Stimulated activated CD8-positive, alpha-beta memory T cell treated with anti-CD3 and anti-CD28 coated beads, Interleukin-15, amount 100 ng/mL, for 24 hours (primary cell): ENCODE measurements at places on chromosomes 3 and 15.
A peak's percentile ranks its signal among the peaks of the same experiment; 100 is the strongest.

DNA sequence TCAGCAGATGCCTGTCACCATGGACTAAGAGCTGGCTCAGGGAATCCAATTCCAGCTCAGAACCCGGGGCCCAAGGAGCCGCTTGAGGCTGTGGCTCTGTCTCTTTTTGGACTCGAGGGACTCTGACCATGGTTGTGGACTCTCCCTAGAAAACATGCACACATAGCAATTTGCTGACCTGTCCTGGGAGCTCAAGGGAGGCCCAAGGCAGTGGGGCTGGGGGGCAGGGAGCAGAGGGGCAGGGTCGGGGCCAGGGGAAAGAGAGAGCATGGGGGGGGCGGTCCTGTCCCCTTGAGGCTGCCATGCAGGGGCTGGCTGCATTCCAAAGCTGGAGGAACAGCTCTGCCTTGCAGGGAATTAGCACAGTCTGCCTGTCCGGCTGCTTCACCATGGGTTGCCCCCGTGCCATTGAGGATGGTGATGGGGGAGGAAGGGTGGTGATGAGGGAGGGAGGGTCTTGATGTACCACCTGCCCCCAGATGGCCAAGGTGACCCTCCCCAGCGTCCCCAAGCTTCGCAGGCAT lies 190.1 kb downstream of the GOLGA6L6 start:
- DNase-seq, result no peak

GRCh38 chr15:60589728-60590127 lies 110.8 kb upstream of the ICE2 start:
- DNase-seq, result no peak

DNA sequence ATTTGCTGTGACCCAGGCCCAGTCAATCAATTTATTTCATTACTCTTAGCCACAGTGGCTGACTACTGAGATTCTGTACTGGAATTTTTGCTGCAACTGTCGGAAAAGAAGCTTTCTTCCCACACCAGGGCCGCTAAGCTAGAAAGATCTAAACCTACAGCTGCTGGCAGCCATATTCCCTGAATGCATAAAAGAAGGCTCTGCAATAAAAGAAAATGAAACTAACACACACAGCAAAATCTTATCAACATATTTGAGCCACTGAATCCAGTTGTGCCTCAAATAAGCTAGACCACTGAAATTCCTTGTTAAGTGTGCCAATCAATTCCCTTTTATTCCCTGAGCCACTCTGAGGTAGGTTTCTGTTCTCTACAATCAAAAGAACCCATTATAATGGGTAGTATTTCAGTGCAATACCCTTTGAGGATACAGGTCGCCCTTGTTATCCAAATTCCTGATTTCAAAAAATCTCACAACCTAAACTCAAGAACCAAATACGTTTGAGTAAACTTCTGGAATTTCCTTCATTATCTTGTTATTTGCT lies 60.3 kb downstream of the MYO9A start:
- no peak for DNase-seq

DNA sequence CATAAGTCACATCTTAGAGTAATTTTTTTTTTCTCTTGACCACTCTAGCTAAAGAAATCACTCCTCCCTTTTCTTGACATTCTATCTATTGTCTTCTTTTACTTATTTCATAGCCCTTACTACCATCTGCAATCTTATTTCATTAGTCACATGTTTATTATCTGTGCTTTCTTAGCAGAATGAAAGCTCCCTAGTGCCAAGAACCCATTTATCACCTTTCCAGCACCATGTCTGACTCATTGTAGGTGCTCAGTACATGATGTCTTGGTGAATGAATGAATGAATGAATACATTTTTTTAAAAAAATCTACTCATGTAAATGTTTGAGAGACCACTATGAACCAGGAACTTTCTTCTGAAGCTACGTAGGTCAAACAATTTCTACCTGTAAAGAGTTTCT lies 157.2 kb downstream of the CADPS start:
- DNase-seq, result no peak

DNA sequence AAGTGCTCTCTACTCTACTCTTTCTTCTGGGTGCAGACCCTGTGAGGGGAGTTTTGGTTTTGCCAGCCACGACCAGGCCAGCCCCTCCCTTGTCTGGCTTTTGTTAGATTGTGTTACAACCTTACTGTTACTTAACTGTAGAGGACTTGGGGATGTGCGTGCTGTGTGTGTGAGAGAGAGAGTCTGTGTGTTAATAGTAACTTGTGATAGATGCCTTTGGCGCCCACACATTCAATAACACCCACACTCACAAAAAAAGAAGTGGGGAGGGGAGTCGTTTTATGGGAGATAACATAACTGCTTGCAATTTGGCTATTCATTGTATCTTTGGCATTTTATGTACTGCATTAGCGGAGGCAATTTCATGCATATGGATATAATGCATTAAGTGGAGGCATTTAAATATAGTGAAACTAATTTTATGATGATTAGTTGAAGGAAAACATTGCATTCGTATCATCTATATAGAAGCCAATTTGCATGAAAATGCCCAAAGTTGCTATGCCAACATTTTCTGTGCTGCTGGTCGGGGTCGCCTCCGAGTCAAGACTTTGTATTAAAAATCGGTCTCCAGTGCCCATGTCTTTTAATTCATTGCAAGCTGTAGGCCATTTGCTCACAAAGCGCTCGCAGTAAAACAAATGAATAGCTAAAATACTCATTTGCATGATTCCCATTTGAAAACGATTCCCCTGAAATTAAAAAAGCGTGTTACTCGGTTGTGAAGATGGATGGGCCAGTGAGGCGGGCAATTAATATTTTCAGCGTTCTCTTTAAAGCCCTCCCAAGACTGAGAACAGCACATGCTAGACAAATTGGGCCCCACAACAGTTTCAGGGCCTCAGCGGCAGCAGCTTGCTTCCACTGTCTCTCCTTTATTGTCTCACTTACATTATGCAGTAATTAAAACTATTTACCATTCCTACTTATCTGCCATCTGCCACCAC lies 158.5 kb upstream of the SMAD3 start:
- no peak for DNase-seq

GRCh38 chr3:180678231-180678630 lies 1.1 kb downstream of the CCDC39 start:
- DNase-seq, result no peak

- DNase-seq, result no peak
Measured at GRCh38 chr3:135197246-135197645, 402.2 kb downstream of the EPHB1 start.

DNA sequence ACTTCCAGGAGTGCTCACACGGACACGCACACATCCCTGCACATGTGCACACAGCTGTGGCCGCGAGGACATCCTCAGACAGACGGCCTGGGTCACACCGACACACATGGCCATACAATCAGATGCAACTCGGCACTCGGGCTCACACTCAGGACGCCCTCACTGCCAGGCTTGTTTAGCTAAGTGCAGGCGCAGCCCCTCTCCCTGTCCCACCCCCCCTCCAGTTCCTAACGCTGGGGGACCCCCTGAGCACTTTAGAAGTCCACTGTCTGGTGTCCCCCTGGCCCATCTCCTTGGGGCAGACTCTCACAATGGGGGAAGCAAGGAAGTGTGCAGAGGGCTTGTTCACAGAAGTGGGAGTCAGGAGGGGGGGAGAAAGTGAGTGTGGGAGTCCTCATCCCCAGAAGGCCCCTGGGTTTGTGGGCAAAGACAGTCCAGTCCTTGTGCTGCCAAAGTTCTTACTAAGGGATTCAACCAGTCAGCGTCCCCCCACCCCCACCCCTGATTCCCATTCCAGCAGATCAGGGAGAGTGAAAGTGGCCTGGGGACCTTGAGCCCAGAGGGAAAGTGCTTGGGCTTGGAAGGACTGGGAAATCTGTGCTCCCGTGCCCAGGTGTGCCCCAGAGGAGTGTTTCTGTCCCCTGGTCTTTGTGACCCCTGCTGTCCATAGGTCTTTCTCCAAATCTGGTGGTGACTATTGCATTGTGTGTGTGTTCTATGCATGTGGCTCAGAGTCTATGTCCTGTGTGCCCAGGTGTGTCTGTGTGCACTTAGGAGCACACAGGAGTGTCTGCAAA lies 767 bp upstream of the GATA2 start:
- no peak for DNase-seq

DNA sequence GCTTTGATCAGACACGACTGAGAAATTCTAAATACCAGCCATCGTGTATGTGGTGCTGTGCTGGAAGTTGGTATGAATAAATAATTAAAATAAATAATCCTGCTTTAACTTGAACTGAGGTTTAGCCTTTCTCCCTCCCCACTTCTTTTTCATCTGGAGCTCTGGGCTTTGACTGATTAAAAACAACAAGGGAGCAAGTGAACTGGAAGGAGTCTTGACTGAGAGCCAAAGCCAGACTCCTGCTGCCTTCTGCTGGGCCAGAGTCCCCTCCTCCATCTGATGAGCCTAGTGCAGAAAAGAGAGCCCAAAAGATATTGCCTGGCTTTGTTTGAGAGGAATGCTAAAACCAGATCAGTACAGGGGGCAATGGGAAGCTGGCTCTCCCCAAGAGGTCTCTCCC lies 96.0 kb downstream of the CCNL1 start:
- no peak for DNase-seq

- DNase-seq, result no peak
Measured at GRCh38 chr3:16551342-16551976, 38.0 kb upstream of the RFTN1 start.

DNA sequence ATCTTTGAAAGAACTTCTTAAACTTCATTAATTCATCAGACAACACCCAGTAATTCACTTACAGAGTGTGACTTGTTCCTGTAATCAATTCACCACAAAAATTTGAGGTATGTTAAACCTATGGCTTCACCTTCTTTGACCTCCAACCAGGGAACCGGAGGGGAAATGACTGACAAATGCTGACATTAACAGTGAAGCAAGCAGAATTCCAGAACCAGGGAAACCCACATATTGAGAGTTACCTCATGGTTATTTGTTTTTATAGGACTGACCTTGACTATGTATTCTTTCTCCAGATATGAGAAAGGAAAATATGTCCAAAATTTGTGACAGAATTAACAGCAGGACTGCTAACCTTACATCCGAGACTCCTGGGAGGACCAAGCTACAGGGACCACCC lies 2.7 kb downstream of the P3H2 start:
- no peak for DNase-seq

GRCh38 chr15:40633178-40633577 lies 39.1 kb downstream of the KNL1 start:
- DNase-seq, result no peak

- DNase-seq, result no peak
Measured at GRCh38 chr15:65287520-65287855, 805 bp upstream of the PARP16 start.

- no peak for DNase-seq
Measured at GRCh38 chr3:129521611-129522010, 6.8 kb upstream of the RHO start.

- no peak for DNase-seq
Measured at GRCh38 chr3:61110576-61110975, 140.7 kb downstream of the FHIT start.

- no peak for DNase-seq
Measured at GRCh38 chr3:152610622-152611021, 224.3 kb upstream of the P2RY1 start.

DNA sequence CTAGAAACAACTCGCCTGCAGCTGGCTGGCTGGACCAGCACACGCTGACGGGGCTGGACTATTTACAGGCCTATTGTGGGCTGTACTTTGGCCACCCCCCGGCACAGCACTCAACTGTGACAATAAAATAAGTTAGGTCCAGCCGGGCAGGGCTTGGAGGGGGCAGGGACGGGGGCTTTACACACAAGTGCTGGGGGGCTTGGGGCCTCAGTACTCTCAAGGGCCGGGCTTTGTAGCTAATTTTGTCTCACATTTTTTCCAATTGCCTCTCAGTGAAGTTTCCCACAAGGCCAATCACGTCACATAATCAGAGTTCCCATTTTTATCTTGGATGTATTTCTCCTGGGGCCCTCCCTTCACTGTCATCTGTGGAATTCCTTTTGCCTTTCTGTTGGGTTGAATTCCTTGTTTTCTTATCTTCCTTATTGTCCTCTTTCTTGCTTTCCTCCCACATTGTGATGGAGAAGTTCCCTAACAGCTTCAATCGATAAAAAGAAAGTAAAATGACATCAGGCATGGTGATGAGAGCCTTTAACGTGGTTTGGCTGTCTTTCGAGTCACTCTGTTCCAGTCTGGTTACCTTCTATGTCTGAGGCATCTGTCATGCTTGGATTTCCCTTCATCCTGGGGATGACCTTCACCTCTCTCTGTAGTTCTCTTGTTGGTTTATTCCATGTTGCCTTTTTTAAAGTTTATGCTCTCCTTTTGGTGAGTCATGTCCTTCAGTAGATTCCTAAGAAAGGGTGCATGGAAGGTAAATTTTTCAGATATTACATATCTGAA lies 44.1 kb upstream of the CMTM7 start:
- no peak for DNase-seq

DNA sequence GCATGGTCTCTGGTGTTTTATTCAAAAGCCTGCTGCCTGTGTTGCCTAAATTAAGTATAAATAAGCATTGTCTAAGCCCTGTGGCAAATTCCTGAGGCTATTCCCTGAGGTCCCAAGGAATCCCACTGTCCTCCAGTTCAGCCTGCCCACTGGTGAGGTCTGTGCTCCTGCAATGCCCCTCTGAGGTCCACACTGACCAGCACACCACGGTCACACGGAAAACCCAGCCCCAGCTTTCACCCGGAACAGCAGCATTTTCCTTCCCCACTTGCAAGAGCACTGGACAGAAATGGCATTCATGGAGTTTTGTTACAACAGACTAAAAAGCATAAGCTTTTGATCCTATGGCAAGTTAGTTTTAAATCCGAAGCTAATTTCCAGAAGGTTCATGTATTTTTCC lies 234.0 kb downstream of the KLF13 start:
- no peak for DNase-seq

- peak; percentile 45 for DNase-seq
Measured at GRCh38 chr15:101014921-101015841, 96.0 kb downstream of the LRRK1 start.

DNA sequence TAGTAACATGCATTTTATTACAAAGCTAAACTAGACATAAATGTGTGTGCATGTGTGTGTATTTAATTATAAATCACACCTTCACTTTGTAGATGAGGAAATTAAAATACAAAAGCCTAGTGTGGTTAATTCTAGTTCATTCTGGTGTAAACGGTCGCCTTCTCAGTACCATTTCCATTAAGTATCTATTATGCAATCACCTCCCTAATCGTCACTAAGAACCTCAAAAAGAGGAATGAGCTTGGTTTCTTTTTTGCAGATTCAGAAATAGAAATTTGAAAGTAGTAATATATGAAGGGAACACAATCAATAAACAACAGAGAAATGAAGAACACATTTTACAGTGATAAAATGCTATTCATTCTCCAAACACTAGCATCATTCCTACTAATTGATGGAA lies 233.2 kb downstream of the ZBBX start:
- DNase-seq, result no peak
